ENCODE measurements at places on chromosomes 1 and 21. TPM values are rescaled to one million over a fixed set of nuclear protein-coding genes. Genes with fewer than 3 reads are reported as not detected.

The CD244 gene
- total RNA-seq: 0.36 TPM

GRCh38 chr1:210252621-210253051, 20.0 kb downstream of the SERTAD4 start:
- no peak for DNase-seq

GRCh38 chr21:36926989-36927718, 39.3 kb downstream of the HLCS start:
- DNase-seq: no peak

- no peak for DNase-seq
Measured at GRCh38 chr1:201426479-201427310, 5.2 kb upstream of the TNNI1 start.

GRCh38 chr1:214155987-214156625, 124.9 kb upstream of the SMYD2 start:
- DNase-seq: no peak

Measured in activated naive CD4-positive, alpha-beta T cell treated with anti-CD3 and anti-CD28 coated beads, Interleukin-2, amount 50 U/mL, for 72 hours (primary cell).